ENCODE measurements at places on chromosomes 16 and 17.

DNA sequence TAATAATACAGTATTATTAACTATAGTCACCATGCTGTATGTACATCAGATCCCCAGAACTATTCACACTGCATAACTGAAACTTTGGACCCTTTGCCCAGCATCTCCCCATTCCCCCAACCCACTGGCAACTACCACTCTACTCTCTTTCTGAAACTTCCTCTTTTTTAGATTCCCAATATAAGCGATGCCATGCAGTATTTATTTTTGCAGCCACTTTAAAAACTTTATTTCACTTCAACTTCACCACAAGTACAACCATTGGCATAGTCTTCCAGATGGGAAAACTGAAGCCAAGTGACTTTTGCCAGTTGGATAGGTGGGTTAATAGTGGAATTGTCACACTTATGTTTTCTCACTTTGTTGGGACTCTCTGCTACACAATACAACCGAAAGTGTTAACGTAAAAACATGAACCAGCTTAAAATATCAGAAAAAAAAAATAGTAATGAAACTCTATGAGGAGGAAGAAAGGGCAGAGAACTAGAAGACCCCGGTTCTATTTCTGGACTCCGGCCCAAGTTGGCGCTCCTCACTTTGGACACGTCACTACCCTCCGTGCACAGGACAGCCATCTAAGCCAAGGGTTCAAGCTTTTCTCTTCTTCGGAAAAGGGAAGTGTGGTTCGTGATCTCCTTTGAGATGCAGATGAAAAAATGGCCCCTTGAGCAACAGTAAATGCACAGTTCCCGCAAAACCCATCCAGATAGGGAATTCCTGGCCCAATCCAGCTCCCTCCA is 743 bp downstream of the SHCBP1 start:
- no peak for DNase-seq

DNA sequence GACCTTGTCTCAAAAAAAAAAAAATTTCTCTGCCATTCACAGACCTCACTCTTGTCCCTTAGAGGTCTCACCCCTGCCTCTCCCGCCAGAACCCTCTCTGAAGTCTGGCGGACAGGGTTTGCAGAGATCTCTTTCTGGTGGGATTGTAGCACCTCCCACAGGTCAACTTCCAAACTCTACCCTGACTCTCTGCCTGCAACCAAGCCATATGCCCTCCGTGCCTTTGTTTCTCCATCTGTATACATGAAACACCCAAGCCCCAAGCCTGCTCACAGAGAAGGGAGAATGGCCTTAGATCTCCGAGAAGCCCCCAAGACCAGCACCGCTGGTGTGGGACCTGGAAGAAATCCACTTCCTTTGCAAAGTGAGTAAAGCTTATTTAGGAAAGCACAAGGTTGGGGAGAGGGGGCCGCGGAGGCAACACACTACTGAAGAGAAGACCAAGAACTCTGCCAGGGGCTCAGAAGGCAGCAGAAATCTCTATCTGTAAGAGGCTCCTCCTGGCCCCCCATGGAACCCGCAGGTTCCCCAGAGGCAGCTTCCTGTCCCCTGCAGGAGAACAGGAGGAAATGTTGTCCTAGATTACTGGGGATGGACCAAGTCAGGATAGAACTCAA is 219.9 kb downstream of the C16orf78 start:
- DNase-seq, result no peak

DNA sequence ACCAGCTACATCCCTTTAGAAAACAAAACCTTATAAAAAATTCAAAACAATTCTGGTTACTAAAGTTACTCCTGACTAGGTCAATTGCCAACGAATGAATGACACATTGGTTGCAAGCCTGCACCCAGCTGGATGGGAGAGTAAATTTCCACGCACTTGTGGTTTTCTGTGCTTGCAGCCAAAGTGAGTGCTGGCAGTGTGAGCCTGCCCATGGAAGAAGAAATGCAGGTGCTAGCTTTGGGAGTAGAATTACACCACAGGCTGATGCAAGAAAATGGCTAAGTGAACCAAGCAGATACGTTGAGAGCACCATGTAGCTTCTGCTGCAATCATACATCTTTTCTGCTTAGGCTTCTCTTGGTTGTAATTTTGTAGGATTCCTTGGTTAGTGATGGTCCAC is 74.6 kb downstream of the SYCE1L start:
- DNase-seq, result no peak

DNA sequence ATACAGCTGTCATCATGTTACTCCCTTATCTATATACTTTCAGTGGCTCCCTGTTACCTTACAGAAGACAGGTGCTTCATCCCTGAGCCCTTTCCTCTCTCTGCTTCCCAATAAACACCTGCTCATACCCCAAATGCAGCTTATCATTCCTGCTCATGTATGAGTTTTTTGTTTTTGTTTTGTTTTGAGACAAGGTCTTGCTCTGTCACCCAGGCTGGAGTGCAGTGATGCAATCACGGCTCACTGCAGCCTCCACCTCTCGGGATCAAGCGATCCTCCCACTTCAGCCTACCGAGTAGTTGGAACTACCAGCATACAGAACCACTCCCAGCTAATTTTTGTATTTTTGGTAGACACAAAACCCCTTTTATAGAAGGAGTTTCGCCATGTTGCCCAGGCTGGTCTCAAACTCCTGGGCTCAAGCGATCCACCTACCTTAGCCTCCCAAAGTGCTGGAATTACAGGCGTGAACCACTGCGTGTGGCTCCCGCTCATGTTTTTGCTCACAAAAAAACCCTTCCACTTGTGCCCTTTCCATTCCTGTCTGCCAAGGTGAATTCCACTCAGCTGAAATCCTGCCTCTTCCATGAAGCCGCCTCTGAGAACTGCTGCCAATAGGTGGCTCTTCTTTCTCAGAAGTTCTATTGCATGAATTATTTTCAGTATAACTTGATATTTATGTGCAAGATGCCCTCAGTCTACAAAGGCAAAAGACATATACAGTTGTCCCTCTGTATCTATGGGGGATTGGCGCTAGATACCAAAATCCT is 7.9 kb upstream of the RNF157 start:
- DNase-seq, result no peak

DNA sequence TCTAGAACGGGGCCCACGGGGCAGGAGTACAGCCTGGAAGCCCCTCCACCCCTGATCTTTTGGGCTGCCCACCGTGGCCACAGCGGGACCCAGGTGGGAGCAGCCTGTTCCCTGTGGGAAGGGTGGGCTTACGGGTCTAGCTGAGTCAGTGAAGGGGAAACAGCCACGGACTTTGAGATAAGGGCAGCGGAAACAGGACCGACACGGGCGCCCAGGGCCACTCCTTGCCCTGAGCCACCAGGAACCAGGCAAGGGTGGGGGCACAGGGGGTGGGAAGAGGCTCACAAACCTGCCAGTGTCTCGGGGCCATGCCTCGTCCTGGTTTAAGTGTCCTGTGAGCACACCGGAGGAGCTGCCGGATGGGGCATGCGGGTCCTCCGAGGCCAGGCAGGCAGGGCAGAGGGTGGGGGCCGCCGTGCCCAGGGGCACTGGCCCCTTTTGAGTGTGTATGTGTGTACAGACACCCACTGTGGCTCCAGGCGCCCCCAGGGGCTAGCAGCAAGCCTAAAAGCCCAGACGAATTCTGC is 47.6 kb upstream of the PVALEF start:
- no peak for DNase-seq
